ENCODE measurements at places on chromosomes 7 and 10.

DNA sequence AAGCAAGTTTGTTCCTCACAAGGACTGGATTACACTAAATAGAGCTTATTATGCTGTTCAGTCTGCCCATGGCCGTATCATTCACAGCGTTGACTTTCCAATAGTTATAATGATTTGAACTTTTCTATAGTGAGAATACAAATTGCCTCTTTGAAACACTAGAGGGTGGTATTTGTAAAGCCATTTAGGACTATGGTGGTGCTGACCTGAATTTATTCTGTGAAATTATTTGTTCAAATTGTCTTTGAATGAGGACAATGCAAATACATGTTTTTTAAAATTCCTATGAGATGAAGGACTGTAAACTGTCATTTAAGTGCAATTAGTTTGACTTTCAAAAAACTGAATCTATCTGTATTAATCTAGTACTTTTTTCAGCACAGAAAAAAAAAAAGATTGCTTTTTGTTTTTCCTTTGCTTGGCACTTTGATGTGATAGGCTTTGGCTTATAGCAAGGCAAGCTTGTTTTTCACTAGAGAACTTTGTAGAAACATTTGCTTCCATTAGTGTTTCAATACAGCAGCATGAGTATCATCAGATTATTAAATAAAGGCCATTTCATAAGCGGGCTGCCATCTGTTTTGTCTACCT lies 122.7 kb upstream of the TMEM229A start:
- no peak for DNase-seq

DNA sequence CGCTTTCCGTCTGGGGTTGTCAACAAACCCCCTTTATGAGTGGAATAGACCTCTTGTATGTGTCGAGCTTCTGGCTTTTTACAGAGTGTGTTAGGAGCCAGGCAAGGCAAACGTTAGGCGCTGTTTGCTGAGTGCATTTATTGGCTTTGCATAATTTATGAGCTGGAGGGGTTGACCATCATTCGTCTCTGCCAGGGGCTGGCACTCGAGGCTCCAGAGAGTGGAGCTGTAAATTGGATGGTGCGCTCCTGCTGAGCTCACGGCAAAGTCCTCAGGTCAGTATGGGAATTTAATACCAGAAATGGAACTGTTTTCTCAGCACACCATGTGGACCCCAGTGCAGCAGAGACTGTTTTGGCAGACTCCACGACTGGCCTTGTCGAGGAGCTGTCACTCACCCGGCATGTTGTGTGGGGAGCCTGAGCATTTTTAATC lies 699.4 kb upstream of the GALNT17 start:
- no peak for DNase-seq

DNA sequence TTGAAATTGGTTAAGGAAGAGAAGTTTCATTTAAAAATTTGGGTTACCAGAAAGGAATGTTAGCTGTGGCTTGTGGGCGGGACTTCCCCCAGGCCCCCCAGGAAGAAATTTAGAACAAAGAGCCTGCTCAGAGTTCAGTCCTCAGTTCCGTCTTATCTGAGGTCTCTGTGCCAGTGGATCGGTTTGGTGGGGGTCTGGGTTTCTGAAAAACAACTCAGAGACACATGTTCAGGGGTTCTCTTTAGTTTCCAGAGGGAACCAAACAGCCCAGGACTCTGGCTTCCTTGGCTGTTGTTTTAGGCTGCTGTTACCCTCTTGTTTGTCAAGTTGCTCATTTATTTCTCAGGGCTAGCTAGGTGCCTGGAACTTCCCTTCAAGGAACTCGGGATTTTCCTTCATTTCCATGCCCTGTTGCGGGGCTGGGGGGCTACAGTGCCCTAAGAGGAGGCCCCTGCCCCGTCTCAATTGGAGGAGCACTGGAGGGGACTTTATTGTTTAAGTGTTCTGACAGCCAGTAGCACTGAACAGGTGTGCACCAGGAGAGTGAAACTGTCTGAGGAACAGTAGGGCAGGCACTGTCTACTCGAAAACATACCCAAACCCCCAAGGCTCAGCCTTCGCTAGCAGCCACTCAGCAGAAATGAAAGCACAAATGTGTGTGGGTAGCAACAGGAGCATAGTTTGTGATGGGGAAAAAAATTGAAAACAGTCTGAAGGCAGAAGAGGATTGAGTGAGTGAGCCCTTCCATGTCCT lies 59.9 kb downstream of the ALOX5 start:
- DNase-seq: no peak

DNA sequence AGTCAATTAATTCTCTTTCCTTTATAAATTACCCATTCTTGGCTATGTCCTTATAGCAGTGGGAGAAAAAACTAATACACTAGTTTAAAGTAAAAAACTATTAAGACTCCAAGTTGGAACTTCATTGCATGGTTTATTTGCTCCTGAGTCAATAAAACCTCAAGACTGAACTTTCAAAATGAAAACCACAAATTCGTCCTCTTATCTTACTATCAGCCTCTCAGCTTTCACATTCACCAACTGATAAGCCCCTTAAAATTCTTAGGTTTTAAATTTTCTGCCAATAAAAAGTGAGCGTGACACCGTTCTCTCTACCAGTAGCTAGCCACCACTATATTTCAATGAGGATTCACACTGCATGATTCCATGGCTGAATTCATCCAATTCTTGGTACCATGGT lies 346.4 kb upstream of the NPSR1 start:
- DNase-seq: no peak

DNA sequence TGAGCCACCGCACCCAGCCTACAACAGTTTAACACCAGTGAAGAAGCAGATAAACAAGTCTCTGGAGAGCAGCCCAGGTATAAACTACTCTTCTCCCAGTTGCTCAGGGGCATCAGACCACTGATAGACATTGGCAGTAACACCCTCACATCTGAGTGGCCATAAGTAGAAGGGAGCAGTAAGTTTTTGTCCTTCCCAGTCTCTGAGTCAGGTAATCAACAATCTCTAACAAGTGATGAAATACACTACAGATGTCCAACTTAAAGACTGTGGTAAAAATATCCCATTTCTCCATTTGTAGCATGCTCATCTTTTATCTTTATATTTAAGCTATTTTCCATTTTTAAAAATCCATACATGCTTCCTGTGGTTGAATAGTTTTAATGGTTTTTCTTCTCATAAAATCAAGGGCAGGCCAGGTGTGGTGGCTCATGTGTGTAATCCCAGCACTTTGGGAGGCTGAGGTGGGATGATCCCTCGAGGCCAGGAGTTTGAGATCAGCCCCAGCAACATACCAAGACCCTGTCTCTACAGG lies 78.6 kb downstream of the GSAP start:
- DNase-seq: no peak

DNA sequence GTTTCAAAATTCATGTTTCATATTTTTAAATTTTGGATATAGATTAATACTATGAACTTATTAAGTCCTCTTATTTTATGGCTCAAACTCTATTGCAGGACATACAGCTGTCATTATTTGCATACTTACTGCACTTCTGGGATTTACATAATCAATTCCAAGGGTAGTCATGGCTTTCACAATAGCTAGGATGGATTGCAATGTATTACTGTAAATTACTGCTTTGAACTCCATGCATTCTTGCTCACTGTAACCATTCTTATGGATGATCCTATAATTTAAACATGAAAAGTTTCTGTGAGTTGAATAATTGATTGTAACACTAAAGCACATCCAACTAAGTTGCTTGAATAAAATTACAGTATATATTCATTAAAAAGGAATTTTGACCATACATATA lies 23.5 kb downstream of the GNAT3 start:
- DNase-seq: no peak

- no peak for DNase-seq
Measured at GRCh38 chr10:31921031-31921430, 7.6 kb downstream of the ARHGAP12 start.

DNA sequence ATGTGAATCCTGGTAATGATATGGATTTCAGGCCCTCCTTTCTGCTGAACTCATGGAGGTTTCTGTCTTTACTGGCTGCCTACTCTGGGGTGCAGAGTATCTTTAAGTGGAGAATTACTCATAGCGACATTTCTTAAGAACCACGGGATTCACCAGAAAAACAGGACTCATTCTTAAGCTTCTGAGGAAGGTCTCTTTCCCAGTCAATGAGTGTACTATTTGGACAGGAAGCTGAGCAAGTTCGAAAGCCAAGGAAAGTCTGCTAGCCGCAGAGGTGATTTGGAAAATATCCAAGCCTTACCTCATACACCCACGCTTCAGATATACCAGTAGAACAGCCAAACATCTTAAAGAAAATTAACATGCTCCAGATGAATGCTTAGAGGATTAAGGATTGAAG lies 377.6 kb upstream of the MYO3A start:
- no peak for DNase-seq

GRCh38 chr10:94992811-94993210 lies 54.4 kb downstream of the CYP2C9 start:
- no peak for DNase-seq

DNA sequence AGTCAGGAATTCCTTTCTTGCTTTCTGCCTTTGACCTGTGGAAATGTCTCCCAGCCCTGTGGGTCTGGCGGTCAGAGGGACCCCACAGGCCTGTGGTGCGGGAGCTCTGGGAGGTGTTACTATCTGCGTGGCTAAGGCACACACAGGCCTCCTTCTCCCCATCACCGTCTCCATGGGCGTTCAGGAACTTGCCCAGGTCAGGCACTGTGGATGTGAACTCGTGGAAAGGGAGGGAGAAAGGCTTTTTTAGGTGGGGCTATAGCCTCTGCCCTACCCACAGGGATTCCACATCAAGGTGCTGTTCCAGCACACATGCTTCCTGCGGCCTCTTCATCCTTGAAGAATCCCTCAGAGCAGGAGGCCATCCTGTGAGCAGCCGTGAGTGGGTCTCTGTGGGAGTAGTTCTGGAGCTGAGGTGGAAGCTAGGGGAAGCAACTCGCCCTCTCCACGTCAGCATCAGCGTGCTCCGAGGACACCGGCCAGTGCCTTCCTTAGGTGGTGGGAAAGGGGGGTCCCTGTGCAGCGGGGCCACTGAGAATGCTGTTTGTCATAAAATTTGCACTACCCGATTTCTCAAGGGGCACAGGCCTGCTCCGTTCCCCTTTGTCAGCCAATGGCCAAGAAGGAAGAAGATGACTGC lies 7.5 kb upstream of the ATP6V0E2 start:
- no peak for DNase-seq

DNA sequence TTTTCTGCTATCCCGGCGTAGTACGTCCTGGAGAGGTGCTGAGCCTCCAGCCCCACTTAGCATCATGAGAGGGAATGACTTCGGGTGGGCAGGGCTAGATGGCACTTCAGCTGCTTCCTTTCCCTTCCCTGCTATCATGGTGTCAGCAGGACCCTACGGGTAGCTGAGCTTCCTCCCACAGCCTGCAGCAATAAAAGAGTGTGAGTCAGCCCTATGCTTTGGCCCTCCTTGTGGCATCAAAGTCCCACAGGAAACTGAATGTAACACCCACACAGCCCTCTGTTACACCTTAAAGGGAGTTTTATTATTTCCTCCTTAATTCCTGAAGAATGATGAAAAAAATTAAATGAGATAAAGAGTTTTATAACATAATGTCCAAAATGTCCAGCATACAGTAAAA lies 458.1 kb downstream of the RPS24 start:
- no peak for DNase-seq

- DNase-seq: no peak
Measured at GRCh38 chr10:89279421-89279869, 22.4 kb upstream of the IFIT2 start.

DNA sequence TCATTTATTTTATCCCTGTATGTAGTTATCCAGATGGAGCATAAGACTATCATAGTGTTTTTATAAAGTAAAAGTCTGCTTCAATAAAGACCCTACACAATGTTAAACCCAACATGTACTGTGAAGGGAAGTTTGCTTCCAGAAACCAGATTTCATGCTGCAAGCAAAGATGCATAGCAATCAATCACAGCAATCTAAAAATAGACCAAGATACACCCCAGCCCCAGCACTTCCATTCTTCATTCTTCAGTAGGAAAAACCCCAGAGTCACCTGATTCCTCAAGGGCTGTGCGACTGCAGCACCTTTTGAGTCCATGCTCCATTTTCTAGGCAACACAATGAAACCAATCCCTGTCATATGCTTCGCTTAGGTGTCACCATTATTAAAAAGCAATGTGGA lies 66.9 kb upstream of the PDE1C start:
- no peak for DNase-seq

GRCh38 chr7:78169992-78170391 lies 371.4 kb downstream of the PHTF2 start:
- no peak for DNase-seq

- no peak for DNase-seq
Measured at GRCh38 chr7:2851497-2851896, 7.4 kb upstream of the GNA12 start.

- DNase-seq: no peak
Measured at GRCh38 chr10:103470761-103471653, 8.0 kb downstream of the CALHM3 start.

- DNase-seq: no peak
Measured at GRCh38 chr7:74284781-74285259, 4.4 kb upstream of the CLIP2 start.

- no peak for DNase-seq
Measured at GRCh38 chr10:49174926-49175500, 13.2 kb downstream of the TMEM273 start.

Data from AG04449 (cell line).